Activated CD4-positive, alpha-beta T cell treated with anti-CD3 and anti-CD28 coated beads, Interleukin-2, amount 10 ng/mL, durations not matched to agents 7 days and 5 days (primary cell): ENCODE measurements at places on chromosomes 12 and 14. TPM values are rescaled to one million over a fixed set of nuclear protein-coding genes. Genes with fewer than 3 reads are reported as not detected.

SERPINA12 gene
- total RNA-seq: not detected

KIAA0586 gene
- 29.7 TPM for total RNA-seq

TAS2R14 gene
- total RNA-seq: 2.9 TPM

PMCH gene
- total RNA-seq: not detected

CSAD gene
- 34.7 TPM for total RNA-seq

TESPA1 gene
- total RNA-seq: 136 TPM

FAM161B gene
- total RNA-seq: 1.9 TPM

ARG2 gene
- 1.0 TPM for total RNA-seq

EIF4B gene
- 474 TPM for total RNA-seq

IFNG-AS1 gene
- not detected for total RNA-seq

- no peaks in the 10 kb centered on the region for H3K36me3 ChIP-seq
- H3K27ac ChIP-seq: peak overlapping the region; percentile 78
- H3K4me1 ChIP-seq: peaks cover 46% of the 10 kb centered on the region
- peaks cover 14% of the 10 kb centered on the region for H3K27me3 ChIP-seq
These were observed 4.6 kb upstream of the OTUB2 start for GRCh38 chr14:94021416-94022157.

DNA sequence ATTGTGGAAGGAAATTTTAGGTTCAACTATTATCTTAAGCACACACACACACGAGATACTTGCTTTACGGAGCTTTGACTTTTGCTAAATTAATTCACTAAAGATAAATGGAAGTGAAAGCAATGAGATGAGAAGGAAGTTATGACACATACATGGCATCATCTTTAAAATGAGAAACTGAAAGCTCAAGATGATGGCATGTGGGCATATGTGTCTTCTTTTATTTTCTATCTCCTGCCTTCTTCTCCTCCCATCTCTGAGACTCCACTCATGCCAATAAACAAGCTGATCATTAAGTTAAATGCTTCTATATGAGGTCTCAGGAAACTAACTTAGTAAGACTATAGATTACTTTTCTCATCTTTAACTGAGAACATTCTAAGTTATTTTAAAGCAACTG, 216.7 kb downstream of the MED13L start:
- no peaks in the 10 kb centered on the region for H3K27me3 ChIP-seq
- H3K4me3 ChIP-seq: peak overlapping the region; percentile 66
- H3K36me3 ChIP-seq: no peaks in the 10 kb centered on the region
- peaks cover 34% of the 10 kb centered on the region for H3K4me1 ChIP-seq
- DNase-seq: peak; percentile 16

GRCh38 chr14:51750542-51750941, 98.8 kb downstream of the FRMD6 start:
- no peak for DNase-seq
- no peaks in the 10 kb centered on the region for H3K4me1 ChIP-seq
- no peaks in the 10 kb centered on the region for H3K36me3 ChIP-seq
- H3K4me3 ChIP-seq: no peak overlapping the region
- H3K27me3 ChIP-seq: no peaks in the 10 kb centered on the region
- H3K27ac ChIP-seq: no peak overlapping the region

DNA sequence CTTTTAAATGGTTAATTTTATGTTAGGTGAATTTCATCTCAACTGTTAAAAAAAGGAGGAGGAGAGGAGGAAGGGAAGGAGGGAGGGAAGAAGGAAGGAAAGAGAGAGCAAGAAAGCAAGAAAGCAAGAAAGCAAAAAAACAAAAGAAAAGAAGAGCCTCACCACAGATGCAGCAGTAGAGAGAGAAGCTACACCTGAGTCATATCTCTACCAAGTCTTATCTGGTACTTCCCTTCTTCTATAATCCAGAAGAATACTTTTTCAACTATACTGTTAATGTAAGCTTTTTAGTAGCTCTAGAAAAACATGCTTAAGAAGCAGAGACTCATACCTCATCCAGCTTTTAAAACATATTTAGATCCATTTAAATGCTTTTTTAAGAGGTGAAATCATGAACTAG, 5.6 kb upstream of the IL26 start:
- H3K27ac ChIP-seq: no peak overlapping the region
- no peak for DNase-seq
- H3K4me3 ChIP-seq: no peak overlapping the region
- peaks cover 3% of the 10 kb centered on the region for H3K36me3 ChIP-seq

GRCh38 chr12:25883026-25883916, 75.2 kb upstream of the RASSF8 start:
- H3K27ac ChIP-seq: no peak overlapping the region
- peaks cover 4% of the 10 kb centered on the region for H3K27me3 ChIP-seq
- no peak overlapping the region for H3K4me3 ChIP-seq
- DNase-seq: no peak
- no peaks in the 10 kb centered on the region for H3K36me3 ChIP-seq
- no peaks in the 10 kb centered on the region for H3K4me1 ChIP-seq

GRCh38 chr12:7175493-7175892, 14.0 kb upstream of the PEX5 start:
- no peaks in the 10 kb centered on the region for H3K36me3 ChIP-seq
- H3K4me3 ChIP-seq: no peak overlapping the region
- H3K27ac ChIP-seq: no peak overlapping the region
- H3K27me3 ChIP-seq: peaks cover 41% of the 10 kb centered on the region
- H3K4me1 ChIP-seq: no peaks in the 10 kb centered on the region

- H3K4me3 ChIP-seq: no peak overlapping the region
- no peaks in the 10 kb centered on the region for H3K27me3 ChIP-seq
- DNase-seq: no peak
- H3K4me1 ChIP-seq: no peaks in the 10 kb centered on the region
- no peak overlapping the region for H3K27ac ChIP-seq
- H3K36me3 ChIP-seq: no peaks in the 10 kb centered on the region
These were observed 92.5 kb upstream of the RFX4 start for GRCh38 chr12:106490264-106490663.

- DNase-seq: no peak
- H3K27ac ChIP-seq: no peak overlapping the region
- no peaks in the 10 kb centered on the region for H3K36me3 ChIP-seq
These were observed 240.2 kb downstream of the PAX9 start for GRCh38 chr14:36901861-36902260.

- no peak overlapping the region for H3K27ac ChIP-seq
- no peak overlapping the region for H3K4me3 ChIP-seq
- peaks cover 42% of the 10 kb centered on the region for H3K36me3 ChIP-seq
These were observed 32.0 kb downstream of the PSEN1 start for GRCh38 chr14:73168274-73168673.

GRCh38 chr12:53424626-53425514, 1.2 kb downstream of the AMHR2 start:
- H3K36me3 ChIP-seq: no peaks in the 10 kb centered on the region
- H3K4me3 ChIP-seq: no peak overlapping the region

DNA sequence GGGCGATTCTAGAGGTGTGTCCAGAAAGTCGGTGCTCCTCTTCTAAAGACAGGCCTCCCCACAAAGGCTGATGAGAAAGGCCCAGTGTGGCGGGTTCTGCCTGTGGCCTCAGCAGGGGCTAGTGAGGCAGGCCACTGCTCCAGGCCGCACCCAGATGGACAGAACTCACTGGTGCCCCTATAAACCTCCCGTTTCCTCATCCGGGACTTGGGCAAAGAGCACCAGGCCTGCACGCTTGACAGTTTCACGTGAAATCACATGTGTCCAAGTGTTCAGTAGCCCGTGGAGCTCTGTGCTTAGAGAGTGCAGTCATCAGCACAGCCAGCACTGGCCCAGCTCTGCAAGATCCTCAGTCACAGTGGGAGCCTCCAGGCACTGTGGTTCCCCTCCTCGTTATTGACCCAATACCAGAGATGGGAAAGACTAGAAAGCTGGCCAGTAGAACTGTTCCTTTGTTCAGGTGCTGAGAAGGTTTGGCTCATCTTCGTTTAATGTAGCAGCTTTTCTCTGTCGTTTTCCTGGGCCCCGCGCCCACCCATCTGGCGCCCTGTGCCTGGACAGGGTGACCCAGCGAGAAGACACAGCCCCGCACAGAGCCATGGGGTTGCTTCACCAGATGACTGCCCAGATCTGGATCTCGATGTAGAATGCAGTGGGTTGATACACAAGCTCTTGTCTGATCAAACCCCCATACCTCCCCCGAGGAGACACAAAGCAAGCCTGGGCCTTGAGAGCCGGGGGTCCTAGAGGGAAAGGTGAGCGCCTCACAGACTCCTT, 26.3 kb downstream of the IL31 start:
- H3K4me1 ChIP-seq: no peaks in the 10 kb centered on the region
- H3K27ac ChIP-seq: no peak overlapping the region
- H3K4me3 ChIP-seq: no peak overlapping the region
- no peak for DNase-seq
- H3K27me3 ChIP-seq: peaks cover 3% of the 10 kb centered on the region
- H3K36me3 ChIP-seq: peaks cover 4% of the 10 kb centered on the region

DNA sequence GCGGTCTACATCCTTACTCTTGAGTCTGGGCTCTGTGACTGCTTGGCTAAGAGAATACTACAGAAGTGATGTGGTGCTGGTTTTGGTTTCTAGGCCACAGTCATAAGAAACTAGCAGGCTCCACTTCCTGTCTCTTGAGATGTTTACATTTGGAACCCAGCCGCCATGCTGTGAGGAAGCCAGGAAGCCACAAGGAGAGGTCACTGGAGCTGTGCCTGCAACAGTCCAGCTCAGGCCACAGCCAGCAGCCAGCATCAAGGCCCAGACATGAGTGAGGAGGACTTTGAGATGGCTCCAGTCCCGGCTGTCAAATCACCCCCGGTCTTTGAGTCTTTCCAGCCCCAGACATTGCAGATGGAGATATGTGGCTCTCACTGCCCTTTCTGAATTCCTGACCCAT, 12.9 kb upstream of the FAM181A start:
- peaks cover 1% of the 10 kb centered on the region for H3K27me3 ChIP-seq
- H3K4me1 ChIP-seq: peaks cover 13% of the 10 kb centered on the region
- peak; percentile 41 for DNase-seq
- peak overlapping the region; percentile 59 for H3K27ac ChIP-seq

DNA sequence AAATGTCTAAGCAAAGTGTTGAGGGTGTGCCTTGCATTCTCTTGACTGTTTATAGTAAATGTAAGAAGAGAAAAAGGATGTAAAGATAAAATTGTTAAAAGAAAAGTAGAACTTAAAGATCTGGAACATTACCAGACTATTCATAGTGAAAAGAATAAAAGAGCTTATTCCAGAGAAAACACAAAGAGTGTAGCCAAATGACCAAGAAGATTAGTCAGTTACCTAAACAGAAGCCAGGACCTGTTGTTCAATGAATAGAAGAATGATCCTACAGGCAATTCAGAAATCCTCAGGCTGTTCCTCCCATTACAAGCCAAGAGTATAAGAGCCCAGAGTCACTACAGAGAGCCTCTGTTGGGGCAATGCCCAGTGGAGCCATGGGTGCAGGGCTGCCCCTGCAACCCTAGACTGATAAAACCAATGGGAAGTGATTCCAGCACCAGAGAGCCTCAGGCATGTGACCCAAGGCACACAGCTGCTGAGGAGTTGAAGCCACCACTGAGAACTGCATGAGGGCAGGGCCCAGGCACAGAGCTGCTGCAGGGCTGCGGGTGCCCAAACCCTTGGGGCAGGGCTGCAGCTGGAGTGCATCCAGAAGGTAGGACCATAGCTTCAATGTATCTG, 91.1 kb upstream of the SLC38A4 start:
- no peak overlapping the region for H3K27ac ChIP-seq
- H3K27me3 ChIP-seq: peaks cover 17% of the 10 kb centered on the region
- no peak for DNase-seq
- no peaks in the 10 kb centered on the region for H3K36me3 ChIP-seq
- no peak overlapping the region for H3K4me3 ChIP-seq

- H3K4me3 ChIP-seq: no peak overlapping the region
- no peaks in the 10 kb centered on the region for H3K4me1 ChIP-seq
- no peak for DNase-seq
- no peak overlapping the region for H3K27ac ChIP-seq
- no peaks in the 10 kb centered on the region for H3K36me3 ChIP-seq
- H3K27me3 ChIP-seq: no peaks in the 10 kb centered on the region
These were observed 177.9 kb upstream of the PRMT8 start for GRCh38 chr12:3313066-3313465.

DNA sequence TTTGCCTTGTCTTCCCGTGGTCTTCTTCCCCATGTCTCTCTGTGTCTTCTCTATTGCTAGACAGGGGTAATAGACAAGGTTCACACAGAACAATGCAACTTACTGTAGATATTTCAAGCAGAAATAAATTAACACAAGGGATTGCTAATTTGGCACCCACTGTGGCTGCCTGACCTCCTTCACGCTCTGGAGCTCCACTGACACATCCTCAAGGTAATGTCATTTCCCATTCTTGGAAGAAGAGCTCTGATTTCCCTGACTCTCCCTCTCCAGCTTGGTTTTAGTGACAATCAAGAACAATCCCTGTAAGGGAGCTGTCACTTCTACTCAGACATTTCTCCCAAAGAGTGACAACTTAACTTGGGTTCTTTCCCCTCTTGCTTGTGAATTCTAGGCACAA, 105.4 kb upstream of the NAP1L1 start:
- peaks cover 5% of the 10 kb centered on the region for H3K4me1 ChIP-seq
- H3K27ac ChIP-seq: no peak overlapping the region
- H3K27me3 ChIP-seq: peaks cover 9% of the 10 kb centered on the region
- no peak overlapping the region for H3K4me3 ChIP-seq
- no peaks in the 10 kb centered on the region for H3K36me3 ChIP-seq
- no peak for DNase-seq

GRCh38 chr12:75805905-75806304, 225.7 kb downstream of the PHLDA1 start:
- no peaks in the 10 kb centered on the region for H3K36me3 ChIP-seq
- no peaks in the 10 kb centered on the region for H3K4me1 ChIP-seq
- no peak for DNase-seq
- peaks cover 1% of the 10 kb centered on the region for H3K27me3 ChIP-seq
- no peak overlapping the region for H3K4me3 ChIP-seq

GRCh38 chr12:25713264-25713663, 160.2 kb upstream of the LMNTD1 start:
- DNase-seq: no peak
- peaks cover 2% of the 10 kb centered on the region for H3K36me3 ChIP-seq
- H3K4me1 ChIP-seq: peaks cover 5% of the 10 kb centered on the region

DNA sequence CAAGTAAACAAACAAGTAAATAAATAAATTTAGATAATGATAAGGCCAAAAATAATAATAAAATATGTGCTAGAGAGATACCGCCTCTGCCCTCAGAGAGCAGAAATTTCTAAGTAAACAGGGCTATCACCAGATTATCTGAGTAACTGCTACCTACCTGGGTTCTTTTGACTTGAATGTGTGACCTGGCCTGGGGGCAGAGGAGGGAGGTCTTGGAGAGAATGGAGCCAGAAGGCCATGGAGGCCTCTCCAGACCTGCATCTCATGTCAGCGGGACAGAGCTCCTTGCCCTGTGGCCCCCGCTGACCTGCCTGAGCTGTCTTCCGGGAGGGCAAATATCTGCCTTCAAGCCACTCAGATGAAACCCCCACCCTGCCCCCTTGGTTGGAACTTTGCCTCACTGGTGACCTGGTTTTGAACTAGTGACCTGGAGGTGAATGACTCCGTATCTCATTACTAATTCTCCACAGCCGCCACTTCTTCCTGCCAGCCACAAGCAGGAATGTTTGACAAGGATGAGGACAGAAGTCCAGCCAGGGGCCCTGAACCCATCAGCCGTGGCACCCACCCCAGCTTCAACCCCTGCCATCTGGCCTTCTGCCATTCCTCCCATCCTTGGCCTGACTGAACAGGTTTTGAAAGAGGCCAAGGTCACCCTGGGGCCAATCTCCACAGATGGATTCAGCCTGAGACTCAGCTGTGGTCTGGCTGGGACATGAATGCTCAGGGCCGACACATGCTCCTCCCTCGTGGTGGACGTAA, 86.8 kb upstream of the PARP11 start:
- peaks cover 2% of the 10 kb centered on the region for H3K36me3 ChIP-seq
- H3K4me1 ChIP-seq: peaks cover 27% of the 10 kb centered on the region
- no peak overlapping the region for H3K27ac ChIP-seq
- no peak for DNase-seq
- no peaks in the 10 kb centered on the region for H3K27me3 ChIP-seq
- H3K4me3 ChIP-seq: no peak overlapping the region

GRCh38 chr14:32697704-32698103, 241.0 kb upstream of the NPAS3 start:
- no peak overlapping the region for H3K27ac ChIP-seq
- H3K4me3 ChIP-seq: no peak overlapping the region
- no peaks in the 10 kb centered on the region for H3K27me3 ChIP-seq
- no peaks in the 10 kb centered on the region for H3K36me3 ChIP-seq
- no peaks in the 10 kb centered on the region for H3K4me1 ChIP-seq
